Ureter (tissue), 1 donor: ENCODE measurements at places on chromosomes 13 and 19. TPM values are rescaled to one million over a fixed set of nuclear protein-coding genes. Genes with fewer than 3 reads are reported as not detected.

The SHISA7 gene
- total RNA-seq = not detected

The ICAM1 gene
- total RNA-seq = 20.4 TPM

The ZSWIM4 gene
- 8.1 TPM for total RNA-seq

The KIR2DL4 gene
- 0.39 TPM for total RNA-seq

The ZNF541 gene
- total RNA-seq = 0.70 TPM

The APOC4 gene
- total RNA-seq = not detected

The SYDE1 gene
- total RNA-seq = 20.4 TPM

The GARIN5A gene
- total RNA-seq = 1.9 TPM

- no peak for DNase-seq
Measured at GRCh38 chr13:32045982-32046785, 14.6 kb downstream of the FRY start.

- DNase-seq = no peak
Measured at GRCh38 chr13:114325729-114326128, 11.4 kb downstream of the CHAMP1 start.

GRCh38 chr19:35491836-35492360, 1.6 kb upstream of the KRTDAP start:
- peak; percentile 56 for DNase-seq

DNA sequence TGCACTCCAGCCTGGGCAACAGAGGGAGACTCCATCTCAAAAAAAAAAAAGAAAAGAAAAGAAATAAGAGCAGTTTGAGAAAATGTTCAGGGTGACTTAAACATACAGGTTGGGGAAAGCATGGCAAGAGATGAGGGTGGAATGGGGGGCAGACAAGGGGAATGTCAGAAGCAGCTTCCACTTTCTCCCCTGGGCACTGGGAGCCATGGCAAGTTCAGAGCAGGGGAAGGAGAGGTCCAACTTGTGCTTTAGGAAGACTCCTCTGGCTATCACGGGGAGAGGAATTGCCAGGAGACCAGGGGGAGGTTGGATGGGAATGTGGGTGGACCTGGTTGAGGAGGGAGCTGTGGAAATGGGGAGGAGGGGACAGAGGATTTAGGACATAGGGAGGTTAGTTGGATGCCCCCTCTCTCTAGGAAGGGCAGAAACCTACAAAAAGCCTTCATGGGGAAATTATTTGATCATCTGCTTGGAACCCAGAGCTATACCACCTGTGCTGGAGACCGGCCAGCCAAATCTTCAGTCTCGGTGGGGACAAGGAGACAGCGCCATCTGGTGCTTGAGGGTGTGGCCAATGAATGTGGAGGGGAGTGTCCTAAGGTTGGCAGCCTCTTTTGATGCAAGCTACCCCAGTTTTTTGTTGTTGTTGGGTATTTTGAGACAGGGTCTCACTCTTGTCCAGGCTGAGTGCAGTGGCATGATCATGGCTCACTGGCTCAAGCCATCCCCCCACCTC, 7.3 kb upstream of the STRN4 start:
- no peak for DNase-seq

DNA sequence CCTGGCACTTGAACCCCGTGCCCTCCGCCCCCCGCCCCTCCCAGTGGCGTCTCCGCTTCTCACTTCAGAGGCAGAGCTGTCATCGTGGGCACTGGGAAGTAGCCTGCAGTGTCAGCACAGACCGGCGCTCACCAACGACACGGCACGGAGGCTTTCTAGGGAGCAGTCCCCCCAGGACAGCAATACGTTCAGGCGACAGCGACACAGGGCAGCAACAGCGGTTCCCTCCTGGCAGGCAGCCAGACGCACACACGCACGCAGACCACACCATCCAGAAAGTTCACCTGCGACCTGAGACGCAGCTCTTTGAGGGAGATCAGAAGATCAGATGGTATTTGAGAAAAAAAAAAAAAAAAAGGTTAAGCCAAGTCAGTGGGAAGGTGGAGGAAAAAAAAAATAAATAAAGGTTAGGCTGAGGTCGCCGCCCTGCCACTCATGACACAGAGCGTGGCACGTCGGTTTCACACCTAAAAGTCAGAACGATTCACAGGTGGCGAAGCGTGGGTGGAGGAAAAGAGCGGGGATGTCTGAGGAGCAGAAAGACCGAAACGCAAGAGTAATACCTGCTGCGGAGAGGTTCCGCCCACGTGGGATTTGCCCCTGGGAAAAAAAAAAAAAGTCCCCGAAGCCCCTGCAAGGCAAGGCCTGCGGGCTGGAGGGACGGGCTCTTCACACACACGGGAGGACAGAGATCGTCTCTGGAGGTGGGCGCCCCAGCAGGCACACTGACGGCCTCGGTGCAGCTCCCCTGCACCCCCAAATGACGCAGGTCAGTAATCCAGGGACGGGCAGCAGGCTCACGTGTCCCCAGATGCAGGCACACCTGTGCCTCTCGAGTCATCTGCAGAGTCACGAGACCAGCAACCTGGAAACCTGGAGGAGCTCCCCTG, 94.5 kb downstream of the GNG7 start:
- no peak for DNase-seq

DNA sequence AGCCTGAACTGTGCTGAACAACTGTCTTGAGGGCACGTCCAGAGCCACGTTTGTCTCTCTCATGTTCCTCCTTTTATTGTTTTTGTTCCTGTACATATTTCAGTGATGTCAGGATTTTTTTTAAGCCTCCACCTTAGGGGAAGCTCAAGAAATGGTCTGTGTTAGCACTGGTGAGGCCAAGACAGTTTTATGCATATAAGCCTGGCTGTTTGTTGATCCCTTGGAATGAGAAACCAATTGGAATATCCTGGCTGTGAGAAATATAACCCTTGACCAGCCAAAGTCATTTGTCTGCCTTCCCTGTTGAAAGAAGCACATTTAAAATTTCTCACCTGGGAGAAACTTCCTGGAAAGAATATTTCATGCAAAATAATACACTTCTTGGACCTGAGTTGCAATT, 115.8 kb downstream of the DNAJC15 start:
- no peak for DNase-seq

- peak; percentile 43 for DNase-seq
Measured at GRCh38 chr13:94825507-94825906, 113.2 kb upstream of the SOX21 start.

- no peak for DNase-seq
Measured at GRCh38 chr13:113624235-113624587, 33.8 kb downstream of the ATP4B start.

- DNase-seq = no peak
Measured at GRCh38 chr13:43141685-43142084, 118.3 kb downstream of the DNAJC15 start.

- DNase-seq = no peak
Measured at GRCh38 chr13:44780591-44781280, 204.6 kb upstream of the TSC22D1 start.

GRCh38 chr19:10052602-10053360, 33.3 kb upstream of the SHFL start:
- no peak for DNase-seq

- no peak for DNase-seq
Measured at GRCh38 chr13:103184413-103184812, 118.2 kb upstream of the SLC10A2 start.

GRCh38 chr19:5093297-5093928, 124.5 kb downstream of the KDM4B start:
- DNase-seq = no peak

- no peak for DNase-seq
Measured at GRCh38 chr13:56586976-56587375, 553.7 kb upstream of the PRR20A start.
